ENCODE measurements at places on chromosomes 13 and 19. TPM values are rescaled to one million over a fixed set of nuclear protein-coding genes. Genes with fewer than 3 reads are reported as not detected.

- no peak for DNase-seq
Measured at GRCh38 chr13:49409008-49409407, 34.9 kb downstream of the CAB39L start.

DNA sequence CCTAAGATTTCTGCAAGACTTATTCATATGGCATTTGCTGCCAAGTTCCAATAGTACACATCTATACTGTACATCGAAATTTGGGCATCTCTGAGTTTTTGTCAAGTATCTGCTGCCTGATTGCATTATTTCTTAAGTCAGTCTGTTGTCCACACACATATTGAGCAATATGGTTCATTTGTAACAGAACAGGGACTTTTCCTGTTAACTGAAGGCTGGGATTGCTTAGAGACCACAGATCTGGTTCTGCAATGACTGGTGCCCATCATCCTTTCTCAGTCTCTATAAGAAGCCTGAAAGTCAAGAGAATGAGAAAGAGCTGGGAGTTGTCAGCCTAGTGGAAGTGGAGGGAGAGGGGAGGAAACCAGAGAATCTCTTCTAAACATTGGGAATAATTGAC, 22.5 kb upstream of the MYCBP2 start:
- DNase-seq, result no peak

- no peak for DNase-seq
Measured at GRCh38 chr13:95123726-95124125, 177.5 kb downstream of the ABCC4 start.

- DNase-seq, result no peak
Measured at GRCh38 chr13:40576369-40576768, 90.1 kb downstream of the FOXO1 start.

The LILRB1 gene
- 3.1 TPM for total RNA-seq
